A172 (cell line): ENCODE measurements at places on chromosomes 2 and 18. TPM values are rescaled to one million over a fixed set of nuclear protein-coding genes. Genes with fewer than 3 reads are reported as not detected.

Gene KCNJ3
- 0.02 TPM in 1 of 2 replicates, not detected in the other for total RNA-seq

Gene OST4
- 334 and 356 TPM in 2 replicates for total RNA-seq

Gene LYPD6B
- total RNA-seq: 0.38 TPM in 1 of 2 replicates, not detected in the other

Gene GIGYF2
- 45.0 and 58.0 TPM in 2 replicates for total RNA-seq

Gene ABCG5
- total RNA-seq: not detected in 2 replicates

Gene LONRF2
- 5.0 and 6.0 TPM in 2 replicates for total RNA-seq

Gene PLEK
- not detected in 2 replicates for total RNA-seq

Gene GPR39
- 3.6 and 4.7 TPM in 2 replicates for total RNA-seq

Gene REG3A
- not detected in 2 replicates for total RNA-seq

Gene IL1RL1
- 0.02 TPM in 1 of 2 replicates, not detected in the other for total RNA-seq

Gene EGR4
- total RNA-seq: not detected in 2 replicates

Gene GAL3ST2
- not detected in 2 replicates for total RNA-seq

Gene VWA3B
- not detected in 2 replicates for total RNA-seq

Gene SP140L
- 10.4 and 13.0 TPM in 2 replicates for total RNA-seq

Gene NYAP2
- not detected in 2 replicates for total RNA-seq

Gene MAB21L4
- total RNA-seq: 0.22 TPM in 1 of 2 replicates, not detected in the other

Gene CXCR4
- total RNA-seq: 2.8 and 4.3 TPM in 2 replicates

Gene CFC1
- total RNA-seq: not detected in 2 replicates

Gene KLF11
- total RNA-seq: 18.7 and 21.4 TPM in 2 replicates

Gene TMEM214
- 53.8 and 57.7 TPM in 2 replicates for total RNA-seq

Gene ABCG8
- not detected in 2 replicates for total RNA-seq

Gene MMADHC
- 425 and 434 TPM in 2 replicates for total RNA-seq

Gene STON1
- total RNA-seq: 2.5 and 3.4 TPM in 2 replicates

Gene CFAP65
- total RNA-seq: 0.26 and 0.55 TPM in 2 replicates

Gene LYG1
- total RNA-seq: not detected in 2 replicates

Gene ZC3H6
- 8.4 and 9.3 TPM in 2 replicates for total RNA-seq

Gene ANKRD30B
- total RNA-seq: 26.2 and 32.3 TPM in 2 replicates

Gene ARHGEF33
- total RNA-seq: 0.09 TPM in 1 of 2 replicates, not detected in the other
